Left colon (tissue), 2 donors: ENCODE measurements at places on chromosomes 6 and 20. TPM values are rescaled to one million over a fixed set of nuclear protein-coding genes. Genes with fewer than 3 reads are reported as not detected.

Gene FABP7
- not detected for total RNA-seq

Gene SLC17A1
- not detected for total RNA-seq

Gene THBS2
- 13.6 TPM for total RNA-seq

Gene HLA-DPA1
- total RNA-seq: 14.8 TPM

DNA sequence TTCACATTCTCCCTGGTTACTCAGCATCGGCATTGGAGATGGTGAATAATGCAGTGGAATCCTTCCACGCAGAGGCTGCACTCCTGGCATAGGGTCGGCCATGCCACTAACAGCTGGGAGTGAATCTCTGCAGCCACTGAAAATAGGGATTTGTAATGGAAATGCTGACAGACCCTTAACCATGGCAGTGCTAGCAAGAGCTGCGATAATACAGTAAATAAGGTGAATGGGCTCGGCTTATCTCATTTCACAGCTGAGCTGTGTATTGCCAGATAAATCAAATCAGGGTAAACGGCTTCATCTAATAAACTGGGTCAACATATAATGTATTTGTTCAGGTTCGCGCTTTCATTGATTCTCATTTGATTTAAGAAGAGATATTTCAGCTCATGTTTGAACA is 156.8 kb downstream of the SLC35B3 start:
- no peak for DNase-seq

DNA sequence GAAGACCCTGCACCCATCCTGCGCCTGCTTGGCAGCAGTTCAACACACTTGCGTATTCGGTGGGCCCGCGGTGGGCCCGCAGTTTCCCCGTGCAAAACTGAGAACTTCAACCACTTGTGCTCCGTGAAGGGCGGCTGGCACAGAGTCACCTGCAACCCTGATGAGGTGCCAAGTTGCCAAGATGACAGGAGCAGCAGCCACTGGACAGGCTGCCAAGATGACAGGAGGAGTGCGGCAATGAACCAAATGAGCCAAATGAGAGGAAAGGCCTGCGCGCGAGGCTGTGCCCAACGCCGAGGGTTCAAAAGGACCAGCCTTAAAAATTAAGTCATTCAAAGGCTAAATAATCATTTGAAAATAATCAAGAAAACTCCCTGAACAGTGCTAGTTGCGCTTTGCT is 20.1 kb downstream of the DIDO1 start:
- no peak for DNase-seq

DNA sequence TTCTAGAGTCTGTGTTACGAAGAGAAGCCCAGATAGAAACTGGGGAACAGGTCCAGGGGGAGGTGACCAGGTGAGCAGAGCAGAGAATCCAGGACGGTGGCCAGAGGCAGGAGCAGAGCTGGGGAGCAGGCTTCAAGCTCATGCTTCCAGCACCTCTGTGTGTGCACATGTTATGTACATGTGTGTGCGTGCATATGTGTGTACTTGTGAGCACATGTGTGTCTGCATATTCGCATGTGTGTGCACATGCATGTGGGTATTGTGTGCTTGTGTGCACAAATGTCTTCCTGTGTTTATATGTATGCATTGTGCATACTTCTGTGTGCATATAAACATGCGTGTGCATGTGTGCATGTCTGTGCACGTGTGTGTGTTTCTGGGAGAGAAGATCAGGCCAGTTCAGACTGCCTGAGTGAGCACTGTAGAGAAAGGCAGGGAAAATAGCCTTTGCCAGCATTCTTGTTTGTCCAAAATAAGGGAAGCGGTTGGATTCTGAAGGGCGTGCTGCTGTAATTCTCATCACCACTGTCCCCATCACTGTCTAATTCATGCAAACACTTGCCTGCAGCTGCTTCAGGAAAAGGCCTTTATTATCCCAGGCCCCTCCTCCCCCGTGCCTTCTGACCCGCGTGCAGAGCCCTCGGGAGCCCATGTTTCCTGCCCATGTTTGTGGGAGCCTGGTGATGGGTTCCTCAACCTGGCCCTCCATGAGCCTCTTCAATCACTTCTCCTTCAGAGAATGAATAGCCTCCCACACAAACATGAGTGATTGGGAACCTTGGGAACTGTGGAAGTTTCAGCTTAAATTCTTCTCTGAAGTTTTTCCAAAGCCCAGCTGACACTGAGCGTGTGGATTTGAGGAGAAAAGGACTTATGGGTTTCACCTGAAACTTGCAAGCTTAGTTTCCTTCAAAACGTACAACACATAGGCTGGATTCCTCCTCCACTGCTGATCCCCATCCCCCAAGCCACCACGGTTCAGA is 161.7 kb upstream of the AFDN start:
- no peak for DNase-seq

DNA sequence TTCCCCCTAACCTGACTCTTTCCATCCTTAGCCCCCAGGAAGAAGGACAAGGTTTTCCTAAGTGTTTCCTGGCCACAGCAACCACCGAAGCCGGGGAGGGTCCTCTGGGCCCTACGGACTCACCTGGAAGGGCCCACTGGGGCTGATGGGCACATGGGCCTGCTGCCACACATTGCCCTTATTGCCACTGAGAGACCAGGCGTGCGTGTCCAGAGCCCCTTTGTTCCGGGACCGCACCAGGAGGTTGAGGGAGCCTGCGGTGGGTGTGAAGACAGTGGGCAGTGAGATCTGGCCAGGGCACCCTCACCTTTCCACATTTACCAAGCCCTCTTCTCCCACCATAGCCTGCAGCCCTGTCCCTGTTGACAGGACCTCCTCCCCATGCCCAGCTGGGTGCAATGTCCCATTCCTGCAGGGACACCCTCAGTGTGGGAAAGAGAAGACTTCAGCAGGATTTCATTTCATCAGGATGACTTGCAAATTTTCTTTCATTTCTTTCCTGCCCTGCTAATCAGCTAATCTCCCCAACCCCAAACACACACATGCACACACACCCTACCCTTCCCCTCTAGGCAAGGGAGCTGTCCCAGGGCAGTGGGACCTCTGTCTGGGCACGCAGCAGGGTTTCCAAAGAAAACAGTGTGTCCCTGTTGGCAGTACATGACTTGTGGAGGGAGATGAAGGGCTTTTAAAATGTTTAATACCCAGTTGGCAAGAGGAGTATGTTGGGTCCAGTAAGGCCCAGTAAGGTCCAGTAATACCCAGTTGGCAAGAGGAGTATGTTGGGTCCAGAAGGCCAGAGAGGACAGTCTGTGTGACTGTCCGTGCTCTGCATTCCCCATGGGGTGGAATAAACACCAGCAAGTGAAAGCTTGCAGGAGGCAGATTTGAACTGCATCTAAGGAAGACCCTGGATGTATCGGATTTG is 59.0 kb downstream of the MDGA1 start:
- no peak for DNase-seq

DNA sequence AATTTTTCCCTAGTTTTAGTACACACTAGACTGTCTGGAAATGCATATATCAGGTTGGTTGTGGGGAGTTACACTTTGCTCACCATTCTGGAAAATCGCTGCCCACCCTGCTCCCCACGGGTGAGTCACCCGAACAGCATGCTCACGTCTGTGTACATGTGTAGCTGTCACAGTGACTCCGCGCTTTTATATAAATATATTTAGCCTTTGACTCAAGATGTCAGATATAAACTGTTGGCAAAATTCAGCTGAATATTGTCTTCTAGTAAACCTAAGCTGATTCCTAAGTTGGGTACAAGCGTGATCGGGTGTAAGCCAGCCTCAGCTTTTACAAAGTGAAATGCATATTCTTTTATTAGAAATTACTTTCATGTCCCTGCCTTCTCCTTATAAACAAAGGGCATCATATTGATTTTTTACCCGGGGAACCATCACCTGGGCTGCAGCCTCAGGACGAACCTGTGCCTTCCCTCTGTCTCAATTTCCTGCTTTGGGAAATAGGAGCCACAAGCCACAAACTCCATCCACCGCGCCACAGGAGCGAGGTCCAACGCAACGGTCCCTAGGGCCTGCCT is 4.3 kb downstream of the SDCBP2 start:
- no peak for DNase-seq

DNA sequence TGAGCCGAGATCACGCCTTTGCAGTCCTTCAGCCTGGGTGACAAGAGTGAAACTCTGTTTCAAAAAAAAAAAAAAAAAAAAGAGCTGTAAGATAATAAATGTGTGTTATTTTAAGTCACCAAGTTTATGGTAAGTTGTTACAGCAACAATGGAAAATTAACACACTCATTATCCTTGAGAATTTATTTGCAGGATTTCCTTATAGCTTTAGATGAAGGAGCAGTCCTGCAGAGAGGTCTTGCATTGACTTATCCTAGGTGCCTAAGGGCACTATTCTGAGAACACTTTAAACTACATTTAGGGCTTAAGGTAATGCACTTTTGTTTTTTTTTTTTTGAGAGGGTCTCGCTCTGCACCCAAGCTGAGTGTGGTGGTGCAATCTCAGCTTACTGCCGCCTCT is 13.8 kb upstream of the SCAF8 start:
- DNase-seq: no peak

DNA sequence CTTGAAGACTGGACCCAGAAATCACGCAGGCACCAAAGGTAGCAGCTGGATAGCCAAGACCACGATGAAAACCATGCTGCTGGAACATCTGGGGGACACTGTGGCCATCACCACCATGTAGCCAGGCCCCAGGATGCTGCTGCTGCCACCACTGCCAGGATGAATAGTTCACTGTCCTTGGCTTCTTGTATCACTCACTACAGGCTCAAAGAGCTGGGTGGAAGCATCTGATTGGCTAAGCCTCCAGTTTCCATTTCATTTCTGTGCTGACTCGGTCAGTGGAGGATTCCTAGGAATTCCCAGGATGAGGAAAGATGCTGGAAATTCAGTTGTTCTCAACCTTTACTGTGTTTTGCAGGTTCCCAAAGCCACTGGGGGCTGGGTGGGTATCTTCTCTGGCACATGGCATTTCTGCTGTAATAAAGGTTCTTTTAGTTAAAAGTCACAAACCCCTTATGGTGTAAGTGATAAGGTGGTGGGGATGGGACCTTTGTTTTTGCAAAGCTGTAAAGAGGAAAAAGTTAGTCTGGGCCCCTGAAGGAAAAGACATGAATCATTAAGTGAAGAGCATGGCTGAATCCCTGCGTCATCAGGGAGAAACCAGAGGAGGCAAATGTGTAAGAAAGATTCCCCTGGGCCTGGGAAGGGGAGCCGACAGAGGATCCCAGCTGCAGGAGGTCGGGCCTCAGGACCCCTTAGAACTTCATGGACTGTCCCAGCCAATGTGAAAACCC is 75.6 kb upstream of the RNF24 start:
- no peak for DNase-seq

- DNase-seq: no peak
Measured at GRCh38 chr20:43840382-43841070, 74.1 kb upstream of the TOX2 start.

DNA sequence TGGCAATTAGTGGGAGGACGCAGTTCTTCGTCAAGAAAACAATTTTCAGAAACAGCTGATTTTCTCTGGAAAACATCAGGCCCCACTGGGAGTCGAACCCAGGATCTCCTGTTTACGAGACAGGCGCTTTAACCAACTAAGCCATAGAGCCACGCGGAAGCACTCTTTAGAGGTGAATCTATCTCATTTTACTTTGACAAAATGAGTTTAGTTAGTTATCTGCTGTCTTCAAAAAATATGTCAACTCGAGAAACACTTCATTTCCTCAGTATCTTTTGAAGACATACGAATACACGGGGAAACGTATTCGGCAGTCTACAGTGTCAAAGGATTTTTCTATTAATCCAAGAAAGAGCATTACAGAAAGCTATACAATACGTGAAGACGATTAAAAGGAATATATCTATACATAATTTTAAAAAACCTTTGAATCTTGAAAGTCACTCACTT is 26.7 kb downstream of the GPX6 start:
- DNase-seq: no peak

DNA sequence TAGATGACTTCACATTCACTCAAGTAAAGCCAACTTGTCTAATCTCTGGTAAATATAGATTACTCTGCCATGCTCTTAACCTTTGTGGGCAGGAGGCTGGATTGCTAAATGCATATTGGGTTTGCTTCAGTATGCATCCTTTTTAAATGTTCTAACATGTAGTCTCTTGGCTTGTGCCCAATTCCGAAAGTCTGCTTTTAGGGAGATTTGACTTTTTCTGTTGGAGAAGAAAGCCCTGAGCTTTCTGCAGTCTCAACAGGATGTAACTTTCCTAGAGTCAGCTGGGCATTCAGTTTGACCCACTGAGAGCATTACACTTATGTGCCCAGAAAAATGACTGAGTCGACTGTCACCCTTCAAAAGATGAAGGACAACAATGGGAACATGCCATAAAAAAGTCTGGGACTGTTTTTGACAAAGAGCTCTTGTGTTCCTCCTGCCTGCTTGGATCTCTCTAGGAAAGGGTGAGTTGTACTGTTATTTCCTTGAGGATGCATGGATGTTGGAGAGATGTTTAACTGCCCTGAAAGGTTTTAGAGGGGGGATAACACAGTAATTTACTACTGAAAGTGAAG is 299.4 kb downstream of the ZFAND3 start:
- DNase-seq: no peak

DNA sequence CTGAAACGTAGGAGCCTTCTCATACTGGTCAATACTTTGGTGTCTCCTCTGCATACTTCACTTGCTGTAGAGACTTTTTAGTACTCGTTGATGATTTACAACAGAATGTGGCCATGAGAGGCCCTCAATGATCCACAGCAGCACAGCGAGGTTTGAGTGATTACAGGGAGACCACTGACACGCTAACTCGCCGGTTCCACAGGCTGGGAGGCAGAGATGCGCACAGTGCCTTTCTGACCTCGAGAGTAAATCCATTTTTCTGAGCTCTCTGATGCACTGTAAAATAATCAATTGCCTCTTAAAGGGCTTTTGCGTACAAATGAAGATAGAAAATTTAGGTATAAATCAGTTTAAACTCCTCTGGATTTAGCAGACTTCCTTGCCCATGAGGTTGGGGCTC is 56.2 kb upstream of the TBC1D7 start:
- DNase-seq: no peak

GRCh38 chr20:58619864-58620431 is 31.1 kb upstream of the STX16 start:
- no peak for DNase-seq

DNA sequence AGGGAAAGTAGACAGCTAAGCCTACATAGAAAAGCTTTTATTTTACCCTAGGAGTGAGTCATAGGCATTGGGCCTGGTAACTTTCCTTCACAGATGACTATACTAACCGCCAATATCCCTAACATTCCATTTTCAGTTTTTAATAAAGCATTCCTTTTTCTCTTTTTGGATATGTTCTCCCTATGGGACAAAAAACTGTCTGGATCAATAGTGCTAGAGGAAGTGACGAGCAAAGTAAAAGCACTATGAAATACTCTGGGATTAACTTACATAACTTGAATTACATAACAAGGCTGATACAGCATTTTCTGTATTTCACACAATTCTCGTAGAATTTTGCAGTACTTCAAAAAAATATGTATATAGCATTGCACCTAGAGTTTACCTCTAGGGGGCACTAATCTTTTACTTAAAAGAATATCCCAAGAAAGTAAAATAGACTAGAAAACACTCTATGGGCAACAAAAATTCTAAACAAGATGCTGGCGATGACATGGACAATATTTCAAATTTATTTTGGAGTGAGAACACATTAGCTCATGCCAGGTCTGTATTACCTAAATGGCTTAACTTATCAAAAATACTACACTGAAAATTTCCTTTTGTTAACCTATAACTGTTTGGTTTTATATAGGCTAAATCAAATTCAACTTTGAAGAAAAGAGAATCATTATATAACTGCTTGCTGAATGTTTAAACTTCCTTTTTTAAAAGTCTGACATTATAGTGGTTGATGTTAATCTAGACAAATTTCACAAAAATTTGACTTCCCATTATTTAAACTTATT is 66.3 kb upstream of the DST start:
- no peak for DNase-seq

GRCh38 chr6:150494241-150494640 is 105.4 kb upstream of the PLEKHG1 start:
- no peak for DNase-seq

GRCh38 chr20:38447931-38448675 is 13.0 kb upstream of the SNHG17 start:
- no peak for DNase-seq
